Fibroblast of villous mesenchyme (primary cell): ENCODE measurements at places on chromosomes 11 and 22.

DNA sequence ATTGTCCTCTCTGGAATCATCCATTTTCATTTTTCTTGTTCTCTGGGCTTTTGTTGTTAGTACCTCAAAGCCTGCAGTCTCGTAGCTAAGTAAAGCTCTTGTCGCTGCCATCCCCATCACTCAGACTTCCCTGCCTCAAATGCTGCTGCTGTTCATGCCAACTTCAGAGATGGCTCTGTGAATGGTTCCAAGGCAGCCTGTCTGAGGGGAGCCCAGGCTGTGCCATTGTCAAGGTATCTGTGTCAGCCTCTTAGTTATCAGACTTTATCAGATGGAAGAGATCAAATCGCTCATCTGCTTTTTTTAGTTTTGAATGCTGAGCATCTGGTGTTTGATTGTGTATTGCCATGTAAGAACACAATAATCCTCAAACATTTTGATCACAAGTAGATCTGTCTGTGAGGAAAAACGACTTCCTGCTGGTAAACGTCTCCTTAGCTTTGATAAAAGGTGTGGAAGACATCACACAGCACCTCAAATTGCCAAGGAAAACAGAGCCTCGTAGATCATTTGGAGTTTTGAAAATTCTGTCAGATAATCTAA lies 304.2 kb upstream of the ZC3H12C start:
- no peak for DNase-seq

DNA sequence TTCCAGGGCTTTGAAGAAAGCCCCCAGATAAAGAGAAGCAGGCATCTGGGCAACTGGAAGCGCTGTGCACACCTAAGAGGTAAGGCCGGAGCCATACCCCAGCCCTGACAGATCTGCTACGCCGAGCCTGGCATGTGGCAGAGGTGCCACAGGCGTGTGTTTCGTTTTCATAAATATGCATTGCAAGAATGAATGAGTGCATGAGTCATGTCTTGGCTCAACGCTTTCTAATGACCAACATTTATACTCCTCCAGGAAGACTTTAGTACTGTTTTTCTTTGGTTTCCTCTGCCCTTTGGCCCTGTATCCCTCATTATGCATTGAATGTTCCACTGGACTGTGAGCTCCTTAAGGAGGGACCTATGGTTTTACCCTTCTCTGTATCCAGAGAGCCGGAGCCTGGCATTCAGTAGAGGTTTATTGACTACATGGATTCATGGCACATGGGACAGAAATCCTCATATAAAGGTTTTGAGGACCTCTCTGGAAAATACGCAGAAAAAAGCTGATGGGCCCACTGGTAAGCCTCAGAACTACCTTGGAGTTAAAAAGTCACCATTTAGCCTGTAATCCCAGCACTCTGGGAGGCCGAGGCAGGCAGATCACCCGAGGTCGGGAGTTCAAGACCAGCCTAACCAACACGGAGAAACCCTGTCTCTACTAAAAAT lies 38.9 kb upstream of the CSNK2A3 start:
- peak; percentile 81 for DNase-seq

DNA sequence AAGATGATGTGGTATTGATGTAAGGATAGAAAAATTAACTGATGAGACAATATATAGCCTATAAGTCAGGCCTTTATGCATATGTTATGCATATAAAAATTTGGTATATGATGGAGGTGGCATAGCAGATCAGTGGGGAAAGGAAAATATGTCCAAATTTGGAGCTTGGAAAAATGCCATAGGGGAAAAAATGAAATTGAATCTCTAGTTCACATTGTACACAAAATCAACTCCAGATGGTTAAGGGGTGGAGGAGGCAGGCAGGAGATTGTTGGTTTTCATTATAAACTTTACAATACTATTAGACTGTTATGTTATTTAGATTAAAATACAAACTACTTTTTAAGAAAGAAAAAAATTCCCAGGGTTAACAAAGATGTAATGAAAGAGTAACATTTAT lies 15.1 kb upstream of the CD3E start:
- no peak for DNase-seq

DNA sequence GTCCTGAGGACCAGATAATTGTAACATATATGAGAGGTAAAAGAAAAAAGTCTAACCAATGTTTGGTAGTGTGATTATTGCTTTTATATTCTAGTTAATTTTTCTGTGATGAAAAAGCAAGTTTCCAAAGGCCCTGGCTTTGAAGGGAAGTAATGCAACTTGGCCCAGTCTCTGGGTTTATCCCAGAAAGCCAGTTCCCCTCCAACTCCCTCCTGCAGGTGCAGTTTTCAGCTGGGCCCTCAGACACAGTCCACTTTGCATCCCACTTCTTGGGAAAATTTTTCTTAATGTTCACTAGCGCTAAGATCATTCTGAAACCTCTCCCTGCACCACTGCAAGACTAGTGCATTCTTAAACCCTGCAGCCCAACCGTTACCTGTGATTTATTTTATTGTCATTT lies 586.8 kb downstream of the NTM start:
- DNase-seq, result no peak

DNA sequence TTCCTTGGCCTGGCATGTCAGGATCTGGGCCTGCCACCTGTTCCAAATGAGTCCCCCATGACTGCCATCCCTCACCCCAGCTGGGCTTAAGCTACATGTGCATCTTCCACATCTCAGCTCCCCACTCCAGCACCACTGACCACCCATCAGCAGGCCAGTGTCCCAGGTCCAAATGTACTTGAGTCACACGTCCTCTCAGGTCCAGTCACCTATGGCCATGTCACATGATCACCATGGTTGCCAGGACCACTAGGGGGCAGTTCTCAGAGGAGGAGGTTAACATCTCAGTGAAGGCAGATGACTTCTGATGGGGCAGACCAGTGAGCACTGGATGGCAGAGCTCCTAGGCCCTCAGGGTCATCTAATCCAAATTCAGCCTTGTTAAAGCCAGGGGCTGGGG lies 41.9 kb upstream of the WNT11 start:
- DNase-seq, result no peak

GRCh38 chr11:108780119-108780518 lies 115.2 kb downstream of the DDX10 start:
- no peak for DNase-seq

DNA sequence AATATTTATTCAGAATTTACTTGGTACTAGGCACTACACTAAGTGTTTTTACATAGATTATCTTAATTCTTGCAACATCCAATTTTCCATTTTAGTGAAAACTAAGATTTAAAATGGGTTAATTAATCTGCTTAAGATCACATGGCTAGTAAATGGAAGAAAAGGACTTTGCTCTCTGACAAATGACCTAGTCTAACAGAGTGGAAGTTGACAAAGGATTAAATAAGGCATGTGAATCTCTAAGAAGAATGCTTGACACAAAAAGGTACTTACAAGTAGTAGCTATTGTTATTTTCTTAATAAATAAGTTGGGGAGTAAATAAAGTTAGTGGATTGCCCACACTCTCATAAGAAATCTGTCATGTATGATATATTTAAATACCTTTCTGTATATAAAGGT lies 584.8 kb downstream of the DLG2 start:
- no peak for DNase-seq
